ENCODE measurements at places on chromosomes 12 and 14.
A peak's percentile ranks its signal among the peaks of the same experiment; 100 is the strongest.

DNA sequence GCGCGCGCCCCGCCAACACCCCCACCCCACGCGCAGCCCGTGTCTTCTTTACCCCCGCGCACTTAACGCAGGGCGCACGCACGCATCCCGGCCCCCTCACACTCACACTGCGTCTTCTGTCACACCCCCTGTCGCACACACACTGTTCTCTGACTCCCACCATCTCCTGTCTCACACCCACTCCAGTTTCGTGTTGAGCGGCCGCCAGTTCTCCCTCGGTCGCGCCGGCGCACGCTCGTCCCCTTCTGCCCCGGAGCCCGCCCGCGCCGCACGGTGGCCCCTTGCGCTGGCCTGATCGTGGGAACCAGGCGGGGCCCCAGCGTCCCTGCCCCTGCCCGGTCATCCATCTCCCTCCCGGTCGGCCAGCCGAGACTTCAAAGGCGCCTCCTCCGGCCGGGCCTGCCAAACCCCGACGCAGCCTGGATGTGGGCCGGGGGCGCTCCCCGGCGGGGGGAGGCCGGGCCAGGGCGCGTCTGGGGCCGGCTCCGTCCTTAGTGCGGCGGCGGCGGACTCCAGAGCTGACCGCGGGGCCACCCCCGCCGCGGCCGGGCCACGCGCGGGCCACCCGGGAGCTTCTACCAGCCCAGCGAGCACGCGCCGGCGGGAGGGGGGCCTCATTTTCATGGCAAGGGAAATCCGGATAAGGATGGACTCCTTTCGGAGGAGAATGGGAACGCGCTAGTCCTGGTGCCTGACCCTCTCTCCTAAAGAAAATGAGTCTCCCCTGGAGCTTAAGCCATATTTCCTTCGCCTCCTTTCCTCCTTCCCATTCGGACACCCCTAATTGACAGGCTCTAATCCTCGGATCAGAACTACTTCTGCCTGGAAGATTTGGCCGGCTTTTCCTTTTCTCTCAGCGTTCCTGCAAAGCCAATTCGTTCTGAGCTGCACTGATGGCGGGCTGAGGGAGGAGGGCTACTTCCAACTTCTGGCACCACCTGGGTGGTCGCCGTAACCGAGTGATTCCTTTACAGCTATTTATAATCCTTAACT is 82.0 kb upstream of the HMGA2 start:
- no peak for DNase-seq

DNA sequence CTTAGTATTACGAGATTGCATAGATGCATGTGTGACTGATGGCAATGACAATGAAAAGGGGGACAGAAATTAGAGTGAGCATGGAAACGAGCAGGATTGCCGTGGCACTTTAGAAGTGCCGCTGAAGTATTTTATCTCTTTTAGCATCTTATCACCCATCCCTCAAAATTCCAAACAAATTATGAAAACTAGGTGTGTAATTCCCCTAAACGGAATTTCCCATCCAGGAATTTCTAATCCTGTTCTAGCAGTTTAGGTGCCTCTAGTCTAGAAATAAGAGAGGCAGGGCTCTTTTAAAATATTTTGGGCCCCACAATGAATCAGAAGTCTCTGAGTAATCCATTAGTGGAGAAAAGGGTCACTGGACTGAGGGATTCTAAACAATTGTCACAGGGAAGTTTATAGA is 947 bp downstream of the TMEM52B start:
- no peak for DNase-seq

- no peak for DNase-seq
Observed at GRCh38 chr12:45204757-45205156, 11.1 kb upstream of the ANO6 start.

DNA sequence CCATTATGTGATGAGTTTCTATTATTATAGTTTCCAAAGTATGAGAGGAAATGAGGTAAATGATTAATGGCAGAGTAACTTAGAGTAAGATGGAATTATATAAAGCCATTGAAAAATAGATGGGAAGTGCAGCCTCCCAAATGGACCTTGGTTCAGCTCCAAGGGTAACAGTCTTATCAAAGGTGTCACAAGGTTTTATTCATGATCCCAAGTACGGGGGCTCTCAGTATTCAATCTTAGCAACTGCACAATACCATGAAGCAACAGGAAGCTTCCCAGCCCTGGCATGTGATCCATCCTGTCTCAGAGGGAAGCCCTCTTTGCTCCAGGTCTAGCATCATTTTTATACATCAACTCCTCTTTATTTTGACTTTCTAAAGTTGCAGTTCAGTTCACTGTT is 948.2 kb downstream of the GALC start:
- DNase-seq, result no peak

- no peak for DNase-seq
Observed at GRCh38 chr12:113898466-113898865, 67.7 kb downstream of the RBM19 start.

- peak; percentile 80 for DNase-seq
Observed at GRCh38 chr14:67674480-67675218, at the start of gene VTI1B. VTI1B (minus strand) TSS chr14:67674632; CDS start chr14:67674489, 143 bp downstream.

GRCh38 chr14:102734436-102734835 is 42.8 kb upstream of the TRAF3 start:
- DNase-seq, result no peak

- no peak for DNase-seq
Observed at GRCh38 chr14:22945642-22946041, 11.2 kb downstream of the HAUS4 start.

DNA sequence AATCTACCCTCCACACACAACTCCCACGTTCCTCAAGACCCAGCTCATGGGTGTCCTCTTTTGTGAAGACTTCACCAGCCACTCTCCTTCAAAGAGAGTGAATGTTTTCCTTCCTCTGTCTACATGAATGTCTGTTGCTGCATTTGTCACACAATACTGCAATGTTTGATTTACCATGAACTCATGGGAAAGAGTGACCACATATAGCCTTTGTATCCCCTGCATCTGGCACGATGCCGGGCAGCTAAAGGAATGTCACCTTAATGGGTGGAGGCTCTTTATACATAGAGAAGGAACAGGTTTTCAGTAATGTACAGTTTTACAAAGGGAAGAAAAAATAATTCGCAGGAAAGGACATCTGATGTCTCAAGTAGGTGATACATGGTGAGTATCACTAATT is 12.1 kb upstream of the BCDIN3D start:
- DNase-seq, result no peak

DNA sequence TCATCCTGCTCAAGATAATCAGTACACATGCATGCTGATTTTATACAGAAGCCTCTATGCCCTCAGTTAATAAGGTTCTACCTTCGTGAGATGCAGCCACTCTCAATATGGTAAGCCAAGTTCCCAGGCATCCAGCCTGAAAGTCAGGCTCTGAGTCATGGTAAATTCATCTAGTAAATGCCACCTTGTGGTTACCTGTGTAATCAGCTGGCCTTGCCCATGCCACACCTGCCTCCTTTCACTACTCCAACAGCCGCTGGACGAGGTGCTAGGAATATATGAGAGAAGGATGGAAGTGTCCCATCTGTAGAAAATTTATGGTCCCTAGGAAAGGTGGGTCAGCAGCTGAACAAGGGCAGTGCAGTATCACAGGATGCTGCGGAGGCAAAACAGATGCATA is 207.3 kb downstream of the SSPN start:
- no peak for DNase-seq

DNA sequence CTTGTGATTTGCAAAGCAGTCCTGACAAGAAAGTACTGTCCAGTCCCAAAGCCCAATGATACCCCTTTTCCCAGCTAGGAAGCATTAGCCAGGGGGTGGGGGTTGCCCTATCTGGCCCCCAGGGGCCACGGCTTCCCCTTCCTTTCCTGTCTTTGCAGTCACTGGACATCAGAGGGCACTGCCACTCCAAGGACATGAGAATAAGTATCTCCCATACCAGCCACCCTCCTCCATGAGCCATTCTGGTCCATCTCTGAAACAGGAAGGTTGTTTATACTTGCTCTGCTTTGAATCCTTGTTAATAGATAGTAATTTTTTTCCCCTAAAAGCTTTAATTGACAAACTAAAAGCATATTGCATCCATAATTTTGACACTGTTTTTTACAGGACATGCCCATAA is 29.7 kb downstream of the RBM19 start:
- DNase-seq, result no peak

DNA sequence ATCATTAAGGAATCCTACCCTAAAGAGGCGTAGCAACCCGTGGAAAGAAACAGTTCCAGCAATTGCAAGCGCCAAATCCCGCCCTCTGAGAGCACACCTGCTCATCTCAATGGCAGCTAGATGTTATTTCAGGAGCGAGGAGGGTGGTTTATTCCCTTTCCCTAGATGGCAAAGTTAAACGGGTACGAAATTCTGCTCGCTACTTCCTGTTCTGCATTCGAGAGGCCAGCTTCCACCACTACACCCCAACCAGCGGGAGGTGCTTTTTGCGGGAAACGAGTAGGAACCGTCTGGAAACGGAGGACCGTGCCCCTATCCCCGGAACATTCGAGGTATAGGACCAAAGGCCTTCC is 536 bp downstream of the VPS29 start:
- no peak for DNase-seq

DNA sequence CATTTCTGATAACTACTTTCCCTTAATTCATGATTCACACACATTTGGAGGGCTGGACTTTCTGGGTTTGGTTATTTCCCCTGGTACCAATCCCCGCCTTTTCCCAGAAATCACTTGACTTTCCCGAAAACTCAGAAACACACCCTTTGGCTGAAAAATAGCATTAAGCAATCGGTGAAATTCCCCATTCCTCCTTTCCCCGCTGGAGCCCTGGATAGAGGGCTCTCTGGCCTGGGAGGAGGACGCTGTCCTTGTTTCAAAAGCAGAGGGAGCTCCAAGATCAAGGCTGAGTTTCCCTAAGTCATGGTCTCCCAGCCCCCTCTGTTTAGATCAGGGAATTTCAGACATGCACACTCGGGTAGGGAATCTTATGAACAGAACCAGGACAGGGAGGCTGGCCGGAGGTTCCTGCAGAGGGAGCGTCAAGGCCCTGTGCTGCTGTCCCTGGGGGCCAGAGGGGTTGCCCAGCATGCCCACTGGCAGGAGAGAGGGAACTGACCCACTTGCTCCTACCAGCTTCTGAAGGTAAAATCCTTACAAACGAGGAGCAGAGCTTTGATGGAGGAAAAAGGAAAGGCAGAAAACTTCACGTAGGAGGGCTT is at the start of gene C1S:
Gene C1S, plus strand, starts transcription at position 366 of the 602 bp plus-strand sequence. CDS start 1,195 bp downstream, outside the sequence.
- peak; percentile 15 for DNase-seq

DNA sequence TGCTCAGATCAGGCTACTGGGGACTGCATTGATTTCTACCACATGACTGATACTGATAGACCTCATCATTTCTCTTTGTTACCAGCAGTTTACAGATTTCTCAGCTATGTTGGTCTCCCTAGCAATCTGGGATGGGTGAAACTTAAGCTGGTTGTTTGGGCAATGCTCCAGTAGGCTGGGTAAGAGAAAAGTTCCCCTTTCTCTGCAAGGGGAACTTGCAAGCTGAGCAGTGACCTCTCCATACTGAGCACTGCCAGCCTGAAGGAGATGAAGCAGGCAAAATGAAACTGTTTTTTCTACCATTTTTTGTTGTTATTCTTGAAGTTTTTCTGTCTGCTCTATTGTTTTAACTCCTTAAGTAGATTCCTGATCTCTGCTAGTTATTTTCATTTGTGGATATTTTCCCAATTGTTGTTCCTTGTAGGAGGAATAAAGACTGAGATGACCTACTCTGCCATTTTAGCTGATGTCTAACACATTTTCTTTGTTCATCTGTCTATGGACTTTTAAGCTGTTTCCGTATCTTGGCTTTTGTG is 1.3 kb upstream of the OR4M1 start:
- DNase-seq, result no peak

DNA sequence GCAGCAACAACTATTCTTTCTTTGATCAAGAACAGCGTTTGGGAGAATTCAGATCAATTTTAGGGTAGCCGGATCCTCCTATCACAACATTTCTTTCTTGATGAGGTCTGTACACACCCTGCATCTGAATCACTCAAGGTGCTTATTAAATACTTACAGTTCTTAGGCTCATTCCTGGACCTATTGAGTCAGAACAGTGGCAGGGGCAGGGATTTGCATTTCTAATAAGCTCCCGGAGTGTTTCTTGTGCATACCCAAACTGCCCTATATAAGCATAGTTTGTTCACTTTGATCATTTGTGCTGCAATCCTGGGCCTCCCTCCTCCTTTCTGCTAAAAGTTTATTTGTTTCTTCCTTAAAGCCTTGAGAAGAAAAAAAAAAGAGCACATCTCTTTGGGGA is 80.5 kb upstream of the RPH3A start:
- no peak for DNase-seq

DNA sequence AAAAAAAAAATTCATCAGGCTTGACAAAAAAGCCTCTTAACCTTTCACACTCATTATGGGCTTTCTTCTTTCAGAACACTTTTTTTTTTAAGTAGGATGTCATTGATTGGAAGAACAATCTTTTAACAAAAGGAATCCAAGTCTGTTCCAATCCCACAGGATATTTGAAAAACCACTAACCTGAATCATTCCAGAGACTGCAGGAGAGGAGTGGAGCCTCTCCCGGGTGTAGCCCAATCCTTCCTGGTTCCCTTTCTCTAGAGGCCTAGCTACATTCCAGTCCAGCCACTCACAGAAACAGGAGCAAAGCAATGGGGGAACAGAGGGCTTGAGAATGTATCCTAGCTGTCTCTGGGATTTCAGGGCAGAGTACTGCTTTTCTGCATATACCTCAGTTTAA is 4.3 kb downstream of the MFAP5 start:
- no peak for DNase-seq

GRCh38 chr14:79855789-79856188 is 355.5 kb downstream of the DIO2 start:
- no peak for DNase-seq

DNA sequence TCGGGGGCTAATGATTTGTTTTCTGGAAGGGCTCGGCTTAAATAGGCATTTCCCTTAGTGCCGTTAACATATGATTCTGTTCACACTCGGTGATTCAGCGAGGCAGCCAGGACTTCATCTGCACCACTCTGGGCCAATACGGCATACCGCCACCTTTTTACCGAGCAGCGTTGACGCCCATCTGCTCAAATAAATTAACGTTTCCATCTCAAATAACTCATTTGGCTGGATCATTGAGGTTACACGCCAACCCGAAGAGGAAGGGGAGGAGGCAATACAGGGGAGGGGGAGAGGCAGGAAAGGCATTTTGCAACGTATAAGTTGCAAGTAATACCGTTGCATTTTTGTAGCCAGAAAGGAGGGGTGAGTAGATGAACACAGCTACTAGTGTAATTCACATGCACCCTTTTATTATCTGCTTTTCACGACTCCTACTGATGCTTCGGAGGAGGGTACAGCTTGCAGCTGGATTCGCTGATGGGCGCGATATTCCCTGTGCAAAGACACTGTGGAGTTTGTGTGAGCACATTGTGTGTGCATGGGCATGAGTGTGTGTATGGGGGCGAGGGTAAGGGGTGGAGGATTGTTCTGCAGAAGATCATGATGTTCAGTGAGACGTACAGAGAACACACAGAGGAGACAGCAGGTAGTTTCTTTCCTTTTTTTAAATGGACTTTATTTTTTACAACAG is 45.9 kb downstream of the MAP1LC3B2 start:
- no peak for DNase-seq

- no peak for DNase-seq
Observed at GRCh38 chr12:879641-880040, 69.9 kb downstream of the RAD52 start.

GRCh38 chr12:5521456-5522325 is 89.8 kb downstream of the NTF3 start:
- DNase-seq, result no peak

GRCh38 chr12:60278209-60278608 is 682.4 kb downstream of the SLC16A7 start:
- DNase-seq, result no peak
